Activated T-cell treated with anti-CD3 and anti-CD28 coated beads, Interleukin-2, amount 50 U/mL, for 72 hours (primary cell): ENCODE measurements at places on chromosomes 11 and 22.

GRCh38 chr11:34134765-34135164 lies 29.3 kb downstream of the NAT10 start:
- peak; percentile 15 for DNase-seq

- DNase-seq = no peak
Measured at GRCh38 chr11:71997594-71997993, 1.1 kb upstream of the IL18BP start.

- peak; percentile 39 for DNase-seq
Measured at GRCh38 chr11:104907521-104908185, 9.4 kb upstream of the CASP12 start.

GRCh38 chr22:22946131-22946530 lies 58.5 kb downstream of the IGLL5 start:
- DNase-seq = no peak

- no peak for DNase-seq
Measured at GRCh38 chr11:69208190-69209037, 52.7 kb downstream of the SMIM38 start.

DNA sequence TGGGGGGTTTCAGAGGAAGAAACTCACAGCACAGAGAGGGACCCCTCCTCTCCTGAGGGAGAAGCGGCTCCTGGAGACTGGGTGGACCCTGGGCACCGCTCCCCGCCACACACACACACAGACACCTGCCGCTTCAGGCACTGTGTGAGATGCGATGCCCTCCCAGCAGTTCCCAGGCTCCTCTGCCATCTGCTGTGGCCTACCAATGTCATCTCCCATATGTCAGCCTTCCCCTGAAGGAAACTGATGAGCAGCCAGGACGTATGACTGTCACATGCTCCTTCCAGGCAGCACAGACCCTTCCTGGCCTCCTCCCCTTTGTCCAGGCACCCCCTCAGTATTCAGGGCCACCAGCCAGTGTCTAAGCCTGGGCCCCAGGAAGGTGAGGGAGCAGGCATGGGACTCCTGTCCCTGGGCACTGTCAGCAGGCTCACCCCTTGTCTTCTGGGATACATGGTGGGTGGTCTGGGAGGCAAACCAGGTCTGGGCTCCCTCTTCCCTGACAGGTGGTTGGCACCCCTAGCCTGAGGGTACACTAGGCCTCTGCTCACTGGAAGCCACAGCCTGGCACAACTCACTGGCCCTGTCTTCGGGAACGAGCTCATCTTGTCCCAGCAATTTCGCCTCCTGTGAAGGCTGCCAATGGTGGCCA lies 11.8 kb upstream of the BCR start:
- no peak for DNase-seq

- no peak for DNase-seq
Measured at GRCh38 chr11:36135076-36135475, 154.1 kb downstream of the COMMD9 start.

- DNase-seq = no peak
Measured at GRCh38 chr11:95595973-95596489, 193.6 kb downstream of the FAM76B start.

DNA sequence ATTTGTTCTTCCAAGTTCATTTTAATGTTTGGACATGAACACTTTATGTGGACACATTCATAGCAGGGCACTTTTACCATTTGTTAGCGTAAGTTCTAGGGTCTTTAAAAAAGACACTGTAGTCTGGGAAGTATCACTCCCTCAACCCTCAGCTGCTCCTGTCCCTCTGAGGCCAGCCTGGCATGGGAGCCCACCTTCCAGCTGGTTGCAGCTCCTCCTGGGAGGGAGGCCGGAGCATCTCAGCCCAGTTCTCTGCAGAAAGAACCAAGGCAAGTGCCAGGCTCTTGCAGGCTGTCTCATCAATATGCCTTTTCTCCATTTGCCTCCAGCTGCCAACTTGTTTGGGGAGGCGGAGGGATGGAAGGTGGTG lies 150.6 kb downstream of the OPCML start:
- no peak for DNase-seq

DNA sequence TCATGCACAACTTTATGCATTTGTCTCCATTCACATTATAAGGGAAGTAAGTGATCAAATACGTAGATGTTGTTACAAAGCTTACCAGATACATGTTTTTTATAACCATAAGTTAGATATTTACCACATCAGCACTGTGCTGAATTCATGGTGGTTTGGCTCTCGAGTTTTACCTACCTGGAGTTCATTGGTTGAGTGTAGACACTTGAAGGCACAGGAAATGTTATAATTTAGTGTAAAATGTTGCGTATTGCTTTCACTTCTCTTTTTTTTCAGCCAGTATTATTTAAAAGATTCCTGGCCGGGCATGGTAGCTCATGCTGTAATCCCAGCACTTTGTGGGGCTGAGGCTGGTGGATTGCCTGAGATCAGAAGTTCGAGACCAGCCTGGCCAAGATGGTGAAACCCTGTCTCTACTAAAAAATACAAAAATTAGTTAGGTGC lies 53.1 kb upstream of the GRK2 start:
- no peak for DNase-seq

GRCh38 chr11:1281326-1281973 lies 28.0 kb downstream of the TOLLIP start:
- no peak for DNase-seq

GRCh38 chr11:37687130-37687529 lies 1089.1 kb upstream of the RAG2 start:
- DNase-seq = no peak

- no peak for DNase-seq
Measured at GRCh38 chr11:108871867-108872266, 207.0 kb downstream of the DDX10 start.

GRCh38 chr22:29872989-29873388 lies 10.0 kb upstream of the MTMR3 start:
- no peak for DNase-seq

DNA sequence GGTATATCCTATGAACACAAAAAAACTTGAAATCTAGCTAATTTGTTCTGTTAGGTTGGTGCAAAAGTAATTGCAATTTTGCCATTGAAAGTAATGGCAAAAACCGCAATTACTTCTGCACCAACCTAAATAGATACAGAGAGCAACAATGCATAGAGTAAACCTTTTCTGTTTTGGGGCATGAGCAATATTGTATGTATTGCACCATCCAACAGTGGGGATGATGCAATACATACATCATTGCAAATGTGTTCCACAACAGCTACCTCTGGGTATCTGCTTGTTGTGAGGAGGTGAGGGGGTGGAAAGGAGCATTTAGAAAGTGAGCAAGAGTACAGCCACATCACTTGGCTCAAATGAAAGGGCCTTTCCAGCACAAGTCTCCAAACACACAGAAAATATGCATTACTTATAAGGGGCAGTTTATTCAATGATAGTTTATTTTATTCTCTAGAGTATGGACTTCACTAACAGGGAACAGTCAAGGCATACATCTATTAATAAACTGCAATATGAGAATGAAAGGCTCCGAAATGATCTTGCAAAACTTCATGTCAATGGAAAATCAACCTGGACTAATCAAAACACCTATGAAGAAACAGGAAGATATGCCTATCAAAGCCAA lies 77.3 kb downstream of the DEUP1 start:
- peak; percentile 5 for DNase-seq

GRCh38 chr22:34829485-34829884 lies 236.5 kb upstream of the ISX start:
- no peak for DNase-seq

DNA sequence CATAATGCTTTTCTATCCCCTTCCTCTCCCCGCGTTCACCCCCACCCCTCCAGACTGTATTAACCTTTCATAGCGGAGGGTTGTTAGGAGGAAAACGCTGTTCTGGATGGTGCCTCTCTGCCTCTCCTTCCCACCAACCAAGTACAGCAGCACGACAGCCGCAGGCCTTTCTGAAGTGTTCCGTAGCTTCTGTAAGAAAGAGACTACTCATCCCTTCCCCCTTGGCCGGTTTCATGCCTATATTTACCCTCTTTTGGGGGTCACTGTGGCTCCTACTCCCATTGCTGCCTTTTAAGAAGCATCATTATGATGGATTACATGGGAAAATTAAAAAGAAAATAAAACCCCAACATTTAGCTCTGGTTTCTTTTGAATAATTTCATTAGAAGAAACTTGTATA lies 46.5 kb downstream of the ZBTB16 start:
- DNase-seq = no peak

GRCh38 chr11:47577460-47578041 lies 1.2 kb downstream of the KBTBD4 start:
- no peak for DNase-seq

DNA sequence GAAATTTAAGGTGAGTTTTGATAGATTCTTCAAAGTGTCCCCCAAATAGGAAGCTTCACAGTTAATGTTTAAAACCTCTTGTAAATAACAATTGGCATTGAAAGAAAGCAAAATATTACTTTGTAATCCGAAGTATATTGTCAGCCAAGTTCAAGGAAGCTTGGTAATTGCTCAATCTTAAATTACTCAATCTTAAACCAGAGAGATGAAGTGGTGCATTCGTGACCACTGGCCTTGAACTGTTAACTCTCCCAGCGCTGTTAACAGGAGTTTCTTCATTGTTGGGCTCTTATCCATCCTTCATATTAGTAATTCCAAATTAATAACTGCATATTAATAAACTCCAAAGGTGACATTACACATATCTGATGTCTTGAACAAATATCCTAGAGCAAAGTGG lies 20.6 kb upstream of the FDX1 start:
- DNase-seq = no peak

GRCh38 chr22:44460691-44461375 lies 37.2 kb downstream of the RTL6 start:
- DNase-seq = no peak

DNA sequence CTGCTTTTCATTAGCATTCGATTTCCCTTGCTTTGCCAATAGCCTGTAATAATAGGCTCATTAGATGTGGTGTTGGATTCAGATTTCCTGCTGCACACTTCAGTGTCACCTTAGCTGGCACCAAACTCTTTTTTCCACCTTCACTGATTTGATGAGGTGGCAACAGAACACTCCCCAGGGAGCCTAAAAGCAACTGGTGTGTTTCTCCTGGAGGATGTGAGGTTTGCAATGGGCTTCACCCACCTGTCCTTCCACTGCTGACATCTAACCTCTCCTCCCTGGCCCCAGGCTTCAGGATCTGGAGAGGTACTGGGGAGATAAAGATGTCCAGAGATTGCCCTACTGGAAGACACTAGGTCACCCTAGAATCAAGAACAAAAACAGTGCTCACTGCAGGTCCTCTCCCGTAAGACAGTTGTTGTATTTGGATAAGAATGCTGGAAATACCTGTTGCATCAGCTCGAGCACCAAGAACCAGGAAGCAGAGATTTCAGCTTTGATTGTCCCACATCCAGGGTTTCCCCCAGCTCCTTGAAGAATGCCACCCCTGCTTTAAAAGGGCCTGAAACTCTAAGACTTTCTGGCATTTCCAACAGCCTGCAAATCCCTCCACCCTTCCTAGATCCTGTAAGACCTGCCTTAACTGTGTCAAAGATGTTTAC lies 96.9 kb downstream of the SLC1A2 start:
- DNase-seq = no peak

GRCh38 chr11:86595451-86595850 lies 77.0 kb downstream of the ME3 start:
- no peak for DNase-seq

- peak; percentile 15 for DNase-seq
Measured at GRCh38 chr11:47915374-47915773, 65.0 kb upstream of the PTPRJ start.

DNA sequence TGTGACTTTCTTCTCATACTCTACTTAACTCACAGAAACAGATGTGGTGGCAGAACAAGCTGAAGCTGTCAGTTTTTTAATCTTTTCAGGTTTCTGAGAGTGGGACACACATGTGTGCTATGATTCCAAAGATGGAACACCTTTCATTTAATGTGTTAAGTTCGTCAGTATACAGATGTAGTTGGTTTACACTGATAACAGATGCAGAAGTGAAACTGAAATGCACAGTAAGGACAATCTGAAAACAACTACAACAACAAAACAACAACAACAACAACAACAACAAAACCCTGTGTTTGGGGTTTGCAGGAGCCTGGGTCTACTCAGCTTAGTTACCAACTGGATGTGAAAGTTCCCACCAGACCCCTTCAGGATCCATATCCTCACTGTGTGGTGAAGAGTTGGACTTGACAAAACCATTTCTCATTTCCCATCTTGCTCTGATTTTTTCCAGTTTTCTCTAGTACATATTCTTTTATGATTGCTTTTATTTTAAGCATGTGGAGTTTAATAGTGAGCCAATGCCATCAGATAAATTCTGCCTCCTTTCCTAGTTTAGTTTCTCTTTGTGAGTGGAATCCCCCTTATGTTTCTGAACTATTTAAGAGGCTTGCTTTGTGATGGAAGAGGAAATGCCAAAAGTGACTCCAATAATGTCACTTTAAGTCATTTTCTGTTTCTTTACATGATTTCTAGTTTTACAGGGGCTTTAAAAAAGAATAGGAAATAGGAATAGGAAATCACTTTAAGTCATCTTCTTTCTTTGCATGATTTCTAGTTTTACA lies 47.8 kb downstream of the ARHGAP42 start:
- DNase-seq = no peak

DNA sequence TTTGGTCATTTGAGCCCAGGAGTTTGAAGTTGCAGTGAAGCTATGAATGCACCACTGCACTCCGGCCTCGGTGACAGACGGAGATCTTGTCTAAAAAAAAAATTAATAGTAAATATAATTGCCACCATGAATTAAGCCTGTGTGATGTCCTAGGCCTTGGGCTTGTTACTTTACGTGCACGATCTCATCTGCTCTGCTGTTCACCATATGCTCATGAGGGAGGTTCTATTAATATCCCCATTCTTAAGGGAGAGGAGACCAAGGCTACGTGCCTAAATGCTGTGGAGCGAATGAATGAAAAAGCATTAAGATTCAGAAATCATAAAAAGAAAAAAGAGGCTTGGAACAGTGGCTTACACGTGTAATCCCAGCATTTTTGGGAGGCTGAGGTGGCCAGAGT lies 2.6 kb upstream of the ATG2A start:
- DNase-seq = no peak

DNA sequence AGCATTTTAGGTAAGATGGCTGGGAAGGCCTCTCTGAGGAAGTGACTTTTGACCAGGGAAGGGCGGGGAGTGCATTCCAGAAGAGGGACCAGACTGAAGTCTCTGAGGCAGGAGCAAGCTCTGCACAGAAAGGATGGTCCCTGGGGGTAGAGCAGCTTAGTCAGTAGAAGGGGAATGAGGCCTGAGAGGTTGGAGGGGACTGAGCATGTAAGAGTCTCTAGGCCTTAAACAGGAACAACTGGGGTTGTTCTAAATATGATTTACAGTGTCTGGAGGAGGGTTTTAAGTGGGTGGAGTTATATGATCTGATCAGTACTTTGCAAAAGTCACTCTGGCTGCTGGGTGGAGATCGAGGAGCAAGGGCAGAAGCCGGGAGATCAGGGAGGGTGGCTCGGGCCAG lies 31.7 kb upstream of the TEF start:
- no peak for DNase-seq

- no peak for DNase-seq
Measured at GRCh38 chr22:41030891-41031290, 61.5 kb upstream of the EP300 start.

- DNase-seq = no peak
Measured at GRCh38 chr11:19816040-19816439, 103.4 kb downstream of the NAV2 start.
